CD14-positive monocyte (primary cell): ENCODE measurements at places on chromosomes 3 and 15. TPM values are rescaled to one million over a fixed set of nuclear protein-coding genes. Genes with fewer than 3 reads are reported as not detected.

DNA sequence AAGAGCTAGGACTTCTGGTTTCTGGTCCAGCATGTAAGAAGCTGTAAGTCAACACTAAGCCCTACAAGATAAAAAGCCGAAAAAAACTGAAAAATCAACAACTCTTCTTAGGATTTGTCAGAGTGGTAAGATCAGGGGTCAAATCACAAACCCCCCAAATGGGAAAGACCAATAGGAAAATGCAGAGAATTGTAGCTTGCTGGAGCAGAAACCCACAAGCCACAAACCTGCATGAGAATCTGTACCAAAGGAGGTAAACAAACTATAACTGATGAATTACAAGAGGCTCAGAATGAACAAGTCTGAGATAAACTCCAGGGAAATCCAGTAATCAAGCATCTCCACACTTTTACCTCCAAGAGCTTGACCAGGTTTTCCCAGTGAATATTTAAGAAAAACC, 36.0 kb downstream of the RFX7 start:
- no peaks in the 10 kb centered on the region for H3K27me3 ChIP-seq
- H3K4me3 ChIP-seq = no peak overlapping the region
- no peak overlapping the region for H3K27ac ChIP-seq
- peaks cover 10% of the 10 kb centered on the region for H3K36me3 ChIP-seq

DNA sequence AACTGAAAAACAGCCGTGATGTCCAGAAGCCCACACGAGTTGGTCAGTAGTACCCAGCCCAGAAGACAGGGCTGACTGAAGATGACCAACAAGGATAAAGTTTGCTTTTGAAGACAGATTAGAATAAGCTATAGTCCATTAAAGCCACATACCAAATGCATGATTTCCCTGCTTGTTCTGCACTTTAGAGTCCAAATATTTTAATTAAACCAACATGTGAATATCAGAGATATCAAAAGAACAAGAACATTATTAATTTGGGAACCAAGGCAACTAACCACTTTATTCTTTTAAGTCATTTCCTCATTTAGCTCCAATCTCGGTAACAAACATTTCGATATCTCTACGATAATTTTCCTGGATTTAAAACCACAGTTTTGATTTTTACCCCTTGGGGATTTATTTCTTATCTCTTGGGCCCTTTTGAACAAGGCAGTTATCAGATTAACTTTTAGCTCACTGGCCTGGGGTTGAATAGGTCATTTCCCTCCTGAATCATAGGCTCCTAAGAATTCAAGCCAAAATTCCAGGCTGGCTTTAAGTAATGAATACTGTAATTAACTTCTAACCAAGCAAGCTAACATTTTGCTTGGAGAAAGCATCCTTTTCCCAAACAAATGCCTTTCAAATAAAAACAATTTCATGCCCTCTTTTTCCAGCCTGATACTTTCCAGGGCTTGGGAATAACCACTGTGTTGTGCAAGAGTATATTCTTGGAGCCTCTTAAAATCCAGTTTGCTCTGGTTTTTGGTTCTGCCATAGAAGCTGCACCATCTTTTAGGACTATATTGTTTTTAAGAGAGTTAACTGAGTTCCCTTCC, 102.9 kb upstream of the NR2E3 start:
- H3K4me1 ChIP-seq = no peaks in the 10 kb centered on the region
- no peaks in the 10 kb centered on the region for H3K27me3 ChIP-seq
- DNase-seq = no peak
- no peak overlapping the region for H3K4me3 ChIP-seq
- no peak overlapping the region for H3K27ac ChIP-seq
- no peaks in the 10 kb centered on the region for H3K36me3 ChIP-seq

DTWD1 gene
- 4.3 and 8.3 TPM in 2 replicates for polyA plus RNA-seq

GRCh38 chr3:11335056-11335608, 62.9 kb downstream of the ATG7 start:
- peak; percentile 27 for DNase-seq
- peaks cover 94% of the 10 kb centered on the region for H3K36me3 ChIP-seq
- H3K4me3 ChIP-seq = no peak overlapping the region
- H3K4me1 ChIP-seq = no peaks in the 10 kb centered on the region

CCR8 gene
- polyA plus RNA-seq = not detected

GRCh38 chr3:101548527-101549105, 13.1 kb upstream of the TRMT10C start:
- H3K36me3 ChIP-seq = no peaks in the 10 kb centered on the region
- no peak overlapping the region for H3K27ac ChIP-seq
- no peak for DNase-seq
- no peak overlapping the region for H3K4me3 ChIP-seq

GRCh38 chr3:65665915-65666314, 372.8 kb downstream of the MAGI1 start:
- DNase-seq = no peak
- no peaks in the 10 kb centered on the region for H3K27me3 ChIP-seq
- no peaks in the 10 kb centered on the region for H3K4me1 ChIP-seq
- H3K4me3 ChIP-seq = no peak overlapping the region
- H3K36me3 ChIP-seq = no peaks in the 10 kb centered on the region

GRCh38 chr15:78449220-78449999, 11.4 kb downstream of the IREB2 start:
- no peak for DNase-seq
- no peak overlapping the region for H3K27ac ChIP-seq
- H3K4me1 ChIP-seq = peaks cover 27% of the 10 kb centered on the region
- H3K27me3 ChIP-seq = no peaks in the 10 kb centered on the region

TMPRSS7 gene
- not detected in 2 replicates for polyA plus RNA-seq

RUVBL1 gene
- 14.4 TPM for polyA plus RNA-seq

LRRC31 gene
- not detected for polyA plus RNA-seq

IL17RC gene
- 8.3 TPM for polyA plus RNA-seq

- no peaks in the 10 kb centered on the region for H3K36me3 ChIP-seq
- H3K4me1 ChIP-seq = no peaks in the 10 kb centered on the region
- no peak overlapping the region for H3K4me3 ChIP-seq
- DNase-seq = no peak
- no peaks in the 10 kb centered on the region for H3K27me3 ChIP-seq
Observed at GRCh38 chr3:123832692-123833397, 51.3 kb downstream of the MYLK start.
